Mucosa of descending colon (tissue), 3 donors: ENCODE measurements at places on chromosomes 2 and 18. TPM values are rescaled to one million over a fixed set of nuclear protein-coding genes. Genes with fewer than 3 reads are reported as not detected.

- DNase-seq, result no peak
Observed at GRCh38 chr2:222398446-222398885, 25.9 kb upstream of the SGPP2 start.

DNA sequence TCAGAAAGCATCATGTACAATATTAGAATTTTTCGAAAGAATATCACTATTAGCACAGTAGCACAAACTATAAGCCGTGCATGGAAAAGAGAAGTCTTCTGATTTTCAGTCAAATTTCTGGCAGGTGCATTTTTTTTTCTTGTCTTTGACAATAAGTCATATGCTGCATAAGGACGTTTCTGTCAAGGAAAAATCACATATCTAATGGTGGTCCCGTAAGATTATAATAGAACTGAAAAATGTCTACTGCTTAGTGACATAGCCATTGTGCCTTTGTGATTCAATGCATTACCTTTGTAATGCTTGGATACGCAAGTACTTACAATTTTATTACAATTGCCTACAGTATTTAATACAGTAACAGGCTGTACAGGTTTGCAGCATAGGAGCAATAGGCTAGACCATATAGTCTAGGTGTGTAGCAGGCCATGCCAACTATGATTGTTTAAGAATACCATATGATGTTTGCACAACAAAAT lies 329.3 kb downstream of the LRRTM4 start:
- DNase-seq, result no peak

DNA sequence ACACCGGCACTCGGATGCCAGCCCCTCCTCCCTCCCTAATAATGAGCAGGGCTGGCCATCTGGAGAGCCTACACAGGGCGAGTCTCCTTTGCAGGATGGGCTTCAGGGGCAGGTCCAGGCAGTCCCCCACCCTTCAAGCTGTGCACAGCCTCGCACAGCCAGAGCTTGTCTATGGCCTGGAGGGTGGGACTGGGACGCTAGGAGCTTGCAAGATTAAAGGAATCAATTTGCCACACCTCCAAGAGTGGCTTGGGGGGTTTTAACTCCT lies 43.9 kb upstream of the OTOF start:
- DNase-seq, result no peak

GRCh38 chr2:139366681-139367080 lies 586.5 kb upstream of the NXPH2 start:
- no peak for DNase-seq

DNA sequence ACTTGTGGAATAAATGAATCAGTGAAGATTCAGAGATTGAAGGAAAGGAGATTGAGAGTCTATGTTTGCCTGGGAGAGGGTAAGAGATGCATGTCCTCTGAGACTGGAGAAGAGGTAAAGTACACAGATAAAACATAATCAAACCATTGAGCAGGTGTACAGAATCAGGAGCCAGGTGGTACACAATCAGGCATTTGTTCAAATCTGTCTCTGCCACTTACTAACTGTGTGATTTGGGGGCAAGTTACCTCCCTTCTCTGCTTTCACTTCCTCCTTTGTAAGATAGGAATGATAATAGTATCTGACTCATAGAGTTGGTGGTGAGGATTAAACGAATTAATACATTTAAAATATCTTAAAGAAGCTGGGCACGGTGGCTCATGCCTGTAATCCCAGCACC lies 94.0 kb downstream of the CDK15 start:
- DNase-seq, result no peak

GRCh38 chr2:173607606-173608311 lies 253.1 kb downstream of the CDCA7 start:
- DNase-seq, result no peak

- no peak for DNase-seq
Observed at GRCh38 chr2:237411092-237411601, 2.8 kb downstream of the COL6A3 start.

DNA sequence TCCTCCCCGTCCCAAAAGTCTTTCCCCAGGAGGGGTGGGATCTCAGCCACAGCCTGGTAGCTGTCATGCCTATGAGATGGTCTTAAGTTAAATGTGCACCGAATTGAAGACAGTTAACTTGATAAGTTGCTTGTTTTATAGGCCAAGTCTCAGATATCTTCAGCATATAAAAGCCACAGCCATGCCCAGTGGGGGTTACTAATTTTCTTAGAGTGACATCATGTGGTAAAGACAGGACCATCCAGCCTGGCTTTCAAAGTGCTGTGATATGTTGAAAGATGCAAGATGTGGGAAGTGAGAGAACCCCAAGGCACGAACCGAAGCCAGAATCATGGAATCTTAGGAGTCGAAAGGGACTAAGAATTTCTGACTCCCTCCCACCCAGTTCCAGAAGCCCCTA lies 42.1 kb upstream of the FAM124B start:
- no peak for DNase-seq

- DNase-seq, result no peak
Observed at GRCh38 chr2:65371074-65371434, 61.3 kb downstream of the SPRED2 start.

GRCh38 chr2:174014699-174015070 lies 49.5 kb upstream of the SP3 start:
- DNase-seq, result no peak

DNA sequence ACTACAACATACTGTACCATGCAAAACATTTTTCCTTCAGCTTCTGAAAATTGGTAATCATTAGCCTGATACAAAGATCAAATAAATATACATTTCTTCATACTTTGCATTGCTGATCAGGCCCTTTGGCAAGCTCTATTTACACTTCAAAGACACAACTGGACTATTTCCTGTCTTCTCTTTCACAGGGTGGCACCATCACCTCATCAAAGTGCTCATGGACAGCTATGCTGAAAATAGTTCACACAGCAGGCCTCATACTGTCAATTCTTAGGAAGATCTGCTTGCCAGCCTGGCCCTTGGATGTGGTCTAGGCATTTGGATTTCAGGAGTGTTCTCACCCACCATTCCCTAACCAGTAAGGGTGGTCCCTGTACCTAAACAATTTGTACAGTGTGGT lies 33.9 kb downstream of the FBXO15 start:
- DNase-seq, result no peak

DNA sequence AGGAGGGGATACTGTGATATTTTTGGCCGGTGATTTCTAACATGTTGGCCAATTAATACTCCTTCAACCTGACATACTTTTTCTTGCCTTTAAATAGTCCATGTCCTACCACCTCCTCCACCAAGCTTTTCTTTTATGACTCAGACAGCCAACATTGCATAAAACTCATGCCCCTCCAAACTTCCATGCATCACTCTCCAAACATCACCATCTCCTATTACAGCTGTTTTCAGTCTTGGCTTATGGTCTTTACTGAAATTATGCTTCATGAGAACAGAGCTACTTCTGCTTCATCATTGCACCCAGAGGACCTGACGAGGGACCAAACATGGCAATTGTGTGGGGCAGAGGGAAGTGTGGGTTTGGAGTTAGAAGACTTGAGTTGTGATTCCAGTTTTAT lies 305.4 kb downstream of the LPIN1 start:
- no peak for DNase-seq

- no peak for DNase-seq
Observed at GRCh38 chr2:208280933-208281332, 14.9 kb downstream of the PIKFYVE start.

- no peak for DNase-seq
Observed at GRCh38 chr2:61085883-61086282, 20.2 kb downstream of the SANBR start.

MITD1 gene
- total RNA-seq, result 24.3 TPM

ACKR3 gene
- total RNA-seq, result 17.9 TPM

SERPINB13 gene
- not detected for total RNA-seq

CD28 gene
- total RNA-seq, result 1.4 TPM
